Activated naive CD4-positive, alpha-beta T cell treated with anti-CD3 and anti-CD28 coated beads for 36 hours (primary cell): ENCODE measurements at places on chromosomes 1 and 21. TPM values are rescaled to one million over a fixed set of nuclear protein-coding genes. Genes with fewer than 3 reads are reported as not detected.

GRCh38 chr1:168897249-168897648, 168.2 kb upstream of the DPT start:
- no peak overlapping the region for H3K27ac ChIP-seq
- no peak overlapping the region for H3K4me3 ChIP-seq
- no peaks in the 10 kb centered on the region for H3K36me3 ChIP-seq
- peaks cover 26% of the 10 kb centered on the region for H3K27me3 ChIP-seq
- DNase-seq: no peak

- no peaks in the 10 kb centered on the region for H3K36me3 ChIP-seq
- H3K27me3 ChIP-seq: peaks cover 11% of the 10 kb centered on the region
- no peaks in the 10 kb centered on the region for H3K4me1 ChIP-seq
- no peak overlapping the region for H3K27ac ChIP-seq
These were observed 6.9 kb downstream of the PLA2G2D start for GRCh38 chr1:20112279-20113000.

DNA sequence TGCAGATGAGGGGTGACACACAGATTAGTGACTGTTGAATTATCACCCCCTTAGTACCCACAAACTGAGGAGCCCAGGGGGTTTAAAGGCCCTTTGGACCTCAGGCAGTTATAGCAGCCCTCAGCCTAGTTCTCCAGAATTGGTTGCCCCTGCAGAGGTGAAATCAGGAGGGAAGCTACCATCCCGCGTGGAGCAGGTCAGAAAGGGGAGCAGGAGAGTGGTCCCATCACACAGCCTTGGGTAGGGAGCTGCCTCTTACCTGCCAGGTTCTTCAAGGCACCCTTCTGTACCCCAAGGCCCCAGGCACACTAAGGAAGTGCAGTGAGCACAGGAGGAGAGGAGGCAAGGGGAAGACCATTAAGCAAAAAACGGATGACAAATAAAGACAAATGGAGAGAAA, 121.2 kb upstream of the TNR start:
- H3K4me3 ChIP-seq: no peak overlapping the region
- no peaks in the 10 kb centered on the region for H3K36me3 ChIP-seq
- no peak overlapping the region for H3K27ac ChIP-seq

The APCS gene
- not detected for total RNA-seq

GRCh38 chr21:45513003-45513717, 29.1 kb downstream of the SLC19A1 start:
- DNase-seq: no peak
- no peak overlapping the region for H3K27ac ChIP-seq
- no peak overlapping the region for H3K4me3 ChIP-seq
- H3K4me1 ChIP-seq: peaks cover 11% of the 10 kb centered on the region
- H3K27me3 ChIP-seq: no peaks in the 10 kb centered on the region
- peaks cover 16% of the 10 kb centered on the region for H3K36me3 ChIP-seq

DNA sequence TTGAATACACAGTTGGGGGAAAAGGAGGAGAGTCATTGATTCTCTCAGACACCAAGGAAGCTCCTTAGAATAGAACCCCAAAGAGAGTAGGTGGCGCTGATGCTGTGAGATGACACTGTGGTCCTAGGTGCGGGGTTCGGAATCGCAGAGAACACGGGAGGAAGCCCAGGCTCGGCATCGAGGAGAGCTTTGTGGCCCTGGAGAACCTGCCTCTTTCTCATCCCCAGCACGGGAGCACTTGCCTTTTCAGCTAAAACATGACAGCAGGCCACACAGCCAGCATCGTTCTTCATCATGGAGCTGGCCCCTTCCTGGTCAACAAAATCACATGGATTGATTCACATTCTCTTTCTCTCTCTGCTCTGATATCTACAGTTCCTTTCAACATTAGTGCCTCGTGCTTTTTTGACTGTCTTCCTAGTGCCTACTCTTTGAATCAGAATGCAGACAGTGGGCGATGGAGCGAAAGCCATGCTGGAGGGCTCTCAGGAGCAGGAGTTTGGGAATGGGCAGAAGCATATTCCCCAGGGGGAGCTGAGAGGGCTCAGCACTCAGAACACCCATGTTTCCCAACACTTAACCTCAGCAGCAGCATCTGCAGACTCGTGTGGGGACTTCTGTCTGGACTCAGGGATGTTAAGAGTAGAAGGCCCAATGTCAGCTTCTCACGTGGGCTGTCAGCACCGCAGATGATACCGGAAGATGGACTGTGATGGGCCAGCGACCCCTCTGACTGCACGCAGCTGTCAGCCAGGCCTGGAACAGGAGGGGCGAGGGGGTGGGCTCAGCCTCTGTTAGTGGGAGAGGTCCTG, 539.4 kb downstream of the KIF26B start:
- H3K36me3 ChIP-seq: no peaks in the 10 kb centered on the region
- H3K27ac ChIP-seq: no peak overlapping the region
- peaks cover 8% of the 10 kb centered on the region for H3K27me3 ChIP-seq
- no peak for DNase-seq

DNA sequence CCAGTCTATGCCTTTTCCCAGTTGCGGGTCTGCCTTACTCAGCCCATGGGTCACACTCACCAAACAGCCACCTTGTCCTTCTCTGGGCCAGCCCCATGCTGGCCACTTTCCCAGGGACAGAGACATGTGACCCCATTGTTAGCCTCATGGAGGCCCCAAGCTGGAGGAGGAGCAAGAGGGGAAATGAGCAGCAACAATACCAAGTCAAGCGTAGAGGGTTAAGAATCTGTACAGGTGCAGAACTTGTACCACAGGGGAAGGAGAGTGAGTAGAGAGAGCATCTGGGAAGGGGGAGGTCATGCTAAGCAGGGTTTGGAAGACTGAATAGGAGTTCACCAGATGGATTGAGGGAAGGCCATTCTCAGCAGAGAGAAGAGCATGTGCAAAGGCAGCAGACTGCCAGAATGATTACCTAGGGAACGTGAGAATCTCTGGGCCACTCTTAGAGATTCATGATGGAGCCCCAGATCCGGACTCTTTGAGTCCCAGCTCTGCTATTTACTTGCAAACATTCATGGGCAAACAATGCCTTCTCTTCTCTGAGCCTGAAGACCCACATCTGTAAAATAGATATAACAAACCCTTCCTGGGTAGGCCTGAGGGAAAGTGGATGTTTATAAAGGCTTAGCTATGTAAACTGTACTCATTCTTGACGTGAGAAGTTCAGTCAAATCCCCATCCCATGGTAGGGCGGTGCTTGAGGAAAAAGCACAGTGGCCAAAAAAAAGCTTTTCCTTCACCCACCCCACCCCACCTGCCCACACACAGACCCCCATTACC, 2.8 kb upstream of the SLC2A1 start:
- H3K4me1 ChIP-seq: peaks cover 21% of the 10 kb centered on the region
- no peaks in the 10 kb centered on the region for H3K27me3 ChIP-seq

DNA sequence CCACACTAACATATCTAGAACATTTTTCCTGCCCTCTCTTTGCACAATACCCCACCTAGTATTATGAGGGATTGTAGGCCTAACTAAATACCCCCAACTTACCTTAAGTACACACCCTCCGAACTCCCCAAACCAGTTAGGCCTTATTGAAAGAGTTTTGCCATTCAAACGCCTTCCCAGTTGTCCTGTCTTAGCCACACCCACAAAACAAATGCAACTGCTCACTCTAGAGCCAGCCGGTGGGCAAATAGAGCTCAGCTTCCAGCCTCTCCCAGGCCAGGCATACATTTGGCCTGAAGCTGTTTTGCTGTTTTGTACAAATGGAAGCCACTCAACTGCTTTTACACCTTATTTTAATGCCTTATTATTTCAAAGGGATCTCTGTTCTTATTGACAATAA, 224.2 kb upstream of the RUNX1 start:
- DNase-seq: no peak
- H3K27me3 ChIP-seq: peaks cover 3% of the 10 kb centered on the region
- H3K4me1 ChIP-seq: peaks cover 7% of the 10 kb centered on the region
- no peak overlapping the region for H3K4me3 ChIP-seq
- H3K36me3 ChIP-seq: no peaks in the 10 kb centered on the region
- H3K27ac ChIP-seq: no peak overlapping the region

DNA sequence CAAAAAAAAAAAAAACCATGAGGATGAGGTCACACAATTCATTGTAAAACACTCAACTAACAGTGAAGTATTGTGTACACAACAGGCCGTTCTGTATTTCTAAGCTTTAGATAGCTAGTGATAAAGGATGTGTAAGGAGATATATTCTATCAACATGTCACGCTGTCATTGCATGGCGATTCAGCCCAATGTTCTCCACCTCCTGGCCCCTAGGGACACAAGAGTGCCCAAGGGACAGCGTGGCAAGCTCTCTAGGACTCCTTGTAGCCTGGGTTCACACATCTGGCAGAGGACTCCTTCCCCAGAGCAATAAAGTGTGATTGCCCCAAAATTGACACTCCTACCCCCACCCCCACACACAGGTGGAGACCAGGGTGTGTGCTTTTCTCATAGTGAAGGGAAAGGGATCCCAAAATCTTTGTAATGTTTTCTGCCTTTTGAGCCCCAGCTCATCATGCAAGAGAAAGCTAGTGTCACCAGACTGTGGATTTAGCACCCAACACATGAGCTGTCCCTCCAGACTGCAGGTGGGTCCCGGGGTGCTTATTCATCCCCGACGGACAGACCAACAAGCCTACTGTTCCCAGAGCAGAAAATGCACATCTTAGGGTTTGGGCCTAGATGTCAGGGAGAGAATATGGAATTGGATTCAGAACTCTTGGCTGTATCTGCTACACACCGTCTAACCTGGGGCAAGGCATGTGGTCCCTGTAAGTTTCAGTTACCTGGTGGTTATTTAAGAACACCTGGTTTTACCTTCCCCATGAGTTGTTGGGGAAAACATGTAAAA, 11.5 kb downstream of the TMPRSS3 start:
- H3K4me1 ChIP-seq: peaks cover 19% of the 10 kb centered on the region
- no peaks in the 10 kb centered on the region for H3K27me3 ChIP-seq
- no peak for DNase-seq

The NPHS2 gene
- total RNA-seq: not detected

The GLRX2 gene
- 18.5 TPM for total RNA-seq

DNA sequence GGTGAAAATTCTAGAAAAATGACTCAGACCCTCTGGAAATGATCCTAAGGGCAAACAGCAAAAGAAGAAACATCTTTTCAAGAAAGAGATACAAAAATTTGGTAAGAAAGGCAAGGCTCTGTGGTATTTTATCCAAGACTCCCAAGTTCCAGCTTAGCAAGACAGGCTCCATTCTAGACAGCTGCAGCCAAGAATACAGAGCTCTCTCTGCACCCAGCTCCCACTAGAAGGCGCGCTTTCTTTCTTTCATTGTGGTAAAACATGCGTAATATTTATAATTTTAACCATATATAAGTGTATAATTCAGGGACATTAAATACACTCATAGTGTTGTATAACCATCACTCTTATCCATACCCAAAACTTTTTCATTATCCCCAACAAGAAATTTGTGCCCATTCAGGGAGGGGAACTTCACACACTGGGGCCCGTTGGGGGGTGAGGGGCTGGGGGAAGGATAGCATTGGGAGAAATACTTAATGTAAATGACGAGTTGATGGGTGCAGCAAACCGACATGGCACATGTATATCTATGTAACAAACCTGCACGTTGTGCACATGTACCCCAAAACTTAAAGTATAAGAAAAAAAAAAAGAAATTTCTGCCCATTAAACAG, 2.2 kb upstream of the HFM1 start:
- peaks cover 2% of the 10 kb centered on the region for H3K4me1 ChIP-seq
- no peaks in the 10 kb centered on the region for H3K36me3 ChIP-seq
- no peak overlapping the region for H3K27ac ChIP-seq

The PTGS2 gene
- total RNA-seq: 1.8 TPM

DNA sequence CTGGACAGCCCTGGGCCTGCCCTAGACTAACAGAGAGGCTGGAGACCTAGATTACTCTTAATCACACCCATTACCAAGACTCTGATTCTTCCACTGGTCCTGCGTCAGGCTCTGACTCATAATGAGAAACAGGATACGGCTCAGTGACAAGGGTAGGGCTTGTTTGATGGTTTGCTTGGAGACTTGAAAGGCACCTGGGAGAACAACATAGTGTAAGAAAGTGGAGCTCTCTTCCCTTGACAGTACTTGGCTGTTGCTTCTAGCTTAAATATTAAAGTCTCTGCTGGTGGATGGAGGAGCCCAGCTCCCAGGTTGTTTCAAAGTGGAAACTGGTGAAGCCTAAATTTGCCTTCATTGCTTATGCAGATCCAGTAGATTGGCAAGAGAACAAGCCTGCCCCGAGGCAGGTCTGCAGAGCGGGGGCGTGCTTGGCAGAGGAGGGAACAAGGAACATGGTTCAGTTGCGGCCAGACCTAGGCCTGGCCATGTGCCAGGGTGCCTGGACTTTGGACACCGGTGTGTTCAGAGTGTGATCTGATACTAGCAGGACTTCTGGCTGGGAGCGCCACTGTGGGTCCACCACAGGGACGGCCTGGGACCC, 480.6 kb downstream of the CAMTA1 start:
- H3K36me3 ChIP-seq: no peaks in the 10 kb centered on the region
- DNase-seq: no peak
- no peak overlapping the region for H3K4me3 ChIP-seq

GRCh38 chr1:30319765-30320580, 403.4 kb downstream of the MATN1 start:
- peaks cover 7% of the 10 kb centered on the region for H3K27me3 ChIP-seq
- no peak for DNase-seq
- no peak overlapping the region for H3K27ac ChIP-seq
- H3K4me1 ChIP-seq: no peaks in the 10 kb centered on the region

The ELAPOR1 gene
- 5.4 TPM for total RNA-seq

The PTCH2 gene
- total RNA-seq: 1.0 TPM

- DNase-seq: no peak
- H3K27ac ChIP-seq: no peak overlapping the region
- no peak overlapping the region for H3K4me3 ChIP-seq
- H3K36me3 ChIP-seq: no peaks in the 10 kb centered on the region
These were observed 5.5 kb upstream of the NBPF3 start for GRCh38 chr1:21434394-21434793.

DNA sequence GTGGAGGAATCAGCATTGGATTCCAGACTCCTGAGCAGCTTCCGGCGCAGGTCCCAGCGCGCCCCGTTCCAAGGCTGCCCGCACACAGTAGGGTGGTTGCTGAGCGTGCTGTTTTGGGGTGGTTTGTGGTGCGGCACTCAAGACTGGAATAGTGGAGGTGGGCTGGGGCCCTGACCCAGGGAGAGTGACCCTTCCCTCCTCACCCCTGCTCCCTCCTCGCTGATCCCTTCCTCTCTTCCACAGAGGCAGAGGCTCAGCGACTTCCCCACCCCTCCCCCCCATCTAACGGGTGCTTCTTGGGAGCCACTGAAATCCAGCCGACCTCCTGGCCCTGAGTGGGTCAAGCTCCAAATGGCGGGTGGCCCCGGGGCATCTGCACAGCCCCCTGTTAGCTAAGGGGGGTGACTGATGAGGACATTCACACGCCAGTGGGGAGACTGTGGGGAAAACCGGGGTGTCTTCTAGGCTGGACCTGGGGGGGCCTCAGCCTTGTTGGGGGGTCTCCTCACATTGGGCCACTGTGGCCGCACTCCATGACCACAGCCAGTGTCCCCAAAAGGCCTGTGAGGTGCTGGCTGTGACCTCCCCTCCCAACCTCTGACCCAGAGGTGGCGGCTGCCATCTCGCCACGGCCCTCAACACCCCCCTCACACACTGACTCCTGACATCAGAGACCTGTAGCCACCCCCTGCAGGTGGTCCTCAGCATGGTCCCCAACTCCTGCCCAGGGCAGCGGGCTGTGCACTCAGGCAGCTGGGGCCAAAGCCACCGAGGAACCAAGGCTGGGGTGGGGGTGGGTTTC, 3.9 kb upstream of the HES4 start:
- no peak overlapping the region for H3K27ac ChIP-seq
- H3K36me3 ChIP-seq: no peaks in the 10 kb centered on the region
- peaks cover 27% of the 10 kb centered on the region for H3K27me3 ChIP-seq
- H3K4me1 ChIP-seq: peaks cover 14% of the 10 kb centered on the region

GRCh38 chr1:30822006-30822405, 64.4 kb upstream of the LAPTM5 start:
- no peak for DNase-seq
- H3K36me3 ChIP-seq: no peaks in the 10 kb centered on the region
- H3K4me3 ChIP-seq: no peak overlapping the region
- peaks cover 14% of the 10 kb centered on the region for H3K4me1 ChIP-seq
- H3K27ac ChIP-seq: no peak overlapping the region
